ENCODE measurements at places on chromosomes 11 and 22.

- DNase-seq: no peak
Measured at GRCh38 chr22:43044290-43044712, 29.4 kb upstream of the PACSIN2 start.

DNA sequence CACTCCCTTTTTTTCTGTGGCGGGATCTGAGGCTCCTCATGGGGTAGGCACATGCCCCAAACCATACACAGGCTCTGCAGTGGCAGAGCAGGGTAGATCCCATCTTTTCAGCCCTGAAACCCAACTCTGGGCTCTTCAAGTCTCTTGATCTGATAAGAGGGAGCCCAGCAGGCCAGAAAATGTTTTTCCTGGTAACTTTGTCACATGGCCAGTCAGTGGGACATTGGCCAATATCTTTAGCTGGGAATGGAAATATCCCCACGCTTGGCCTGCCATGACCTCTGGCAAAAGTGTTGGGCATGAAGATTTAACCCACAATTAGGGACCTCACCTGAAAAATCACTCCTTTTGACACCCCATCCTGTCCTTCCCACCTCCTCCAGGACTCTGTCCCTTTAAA is 8.1 kb downstream of the INPP5J start:
- DNase-seq: no peak

DNA sequence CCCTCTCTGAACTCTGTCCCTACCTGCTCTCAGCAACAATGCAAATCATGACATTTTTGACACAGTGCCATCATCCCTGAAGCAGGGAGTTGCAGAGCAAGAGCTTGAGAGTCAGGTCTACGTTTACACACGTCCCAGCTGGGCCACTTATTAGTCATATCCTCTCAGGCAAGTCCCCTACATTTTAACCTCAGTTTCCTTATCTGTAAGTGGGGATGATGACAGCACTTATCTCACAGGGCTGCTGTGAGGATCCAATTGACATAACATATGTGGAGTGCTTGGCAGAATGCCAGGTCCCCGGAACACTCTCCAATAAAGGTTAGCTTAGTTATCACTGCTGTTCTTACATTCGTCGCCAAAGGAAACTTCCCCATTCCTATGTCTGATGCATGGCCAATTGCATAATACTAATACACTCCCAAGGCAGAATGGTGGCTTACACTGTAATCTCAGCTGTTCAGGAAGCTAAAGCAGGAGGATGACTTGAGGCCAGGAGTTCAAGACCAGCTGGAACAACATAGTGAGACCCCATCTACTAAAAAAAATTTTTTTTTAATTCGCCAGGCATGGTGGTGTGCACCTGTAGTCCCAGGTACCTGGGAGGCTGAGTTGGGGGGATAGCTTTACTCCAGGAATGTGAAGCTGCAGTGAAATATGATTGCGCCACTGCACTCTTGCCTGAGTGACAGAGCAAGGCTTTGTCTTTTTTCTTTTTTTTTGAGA is 16.6 kb downstream of the ASCC2 start:
- peak; percentile 69 for DNase-seq

DNA sequence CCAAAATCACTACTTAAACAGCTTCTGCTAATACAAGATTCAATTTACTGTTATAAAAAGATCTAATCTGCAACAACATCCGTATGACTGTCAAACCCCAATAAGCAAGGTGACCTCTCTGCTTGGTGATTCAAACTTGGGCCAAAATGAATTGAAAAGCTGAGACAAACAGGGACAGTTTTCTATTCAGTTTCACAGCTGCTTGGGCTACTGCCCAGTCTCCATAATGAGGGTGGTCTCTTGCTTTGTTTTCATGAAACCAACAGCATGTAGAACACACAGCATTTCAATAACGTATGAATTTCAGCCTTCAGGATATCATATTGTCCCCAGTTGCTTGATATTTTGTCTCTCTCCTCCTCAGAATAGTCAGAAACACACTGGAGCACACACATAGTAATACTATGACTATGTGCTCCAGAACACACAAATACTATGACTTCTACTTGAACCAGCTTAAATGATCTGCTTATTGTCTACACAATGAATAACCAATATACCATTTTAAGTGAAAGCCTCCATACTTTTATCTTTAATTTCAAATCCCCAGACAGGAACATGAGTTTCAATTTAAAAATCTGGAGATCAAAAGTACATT is 285.0 kb downstream of the TTC28 start:
- no peak for DNase-seq

DNA sequence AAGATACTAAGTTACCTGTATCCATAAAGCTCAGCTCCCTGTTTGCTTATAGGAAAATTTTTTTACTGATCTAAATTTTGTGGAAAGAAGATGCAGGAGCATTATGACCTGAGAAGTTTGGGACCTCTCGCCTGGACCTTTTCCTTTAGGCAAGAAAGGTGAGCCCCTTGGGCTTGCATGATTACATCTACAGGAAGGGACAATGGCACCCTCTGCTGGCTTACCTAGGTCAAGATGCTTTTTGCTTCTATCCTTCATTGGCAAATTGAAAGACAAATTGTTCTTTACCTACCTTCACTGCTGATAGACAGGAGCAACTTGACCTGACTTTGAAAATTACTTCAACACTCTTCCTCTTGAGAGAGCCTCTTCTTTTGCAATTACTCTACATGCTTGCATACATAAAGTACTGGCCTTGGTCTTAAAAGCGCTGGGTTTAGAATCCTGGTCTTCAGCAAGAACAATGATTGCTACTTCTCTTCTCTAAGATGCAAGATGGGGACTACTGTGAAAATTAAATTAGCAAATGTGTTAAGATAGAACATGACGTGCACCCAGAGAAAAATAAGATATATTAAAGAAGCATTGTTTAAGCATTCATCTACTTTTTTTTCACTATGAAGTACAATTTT is 147.2 kb downstream of the TRPC6 start:
- DNase-seq: no peak

DNA sequence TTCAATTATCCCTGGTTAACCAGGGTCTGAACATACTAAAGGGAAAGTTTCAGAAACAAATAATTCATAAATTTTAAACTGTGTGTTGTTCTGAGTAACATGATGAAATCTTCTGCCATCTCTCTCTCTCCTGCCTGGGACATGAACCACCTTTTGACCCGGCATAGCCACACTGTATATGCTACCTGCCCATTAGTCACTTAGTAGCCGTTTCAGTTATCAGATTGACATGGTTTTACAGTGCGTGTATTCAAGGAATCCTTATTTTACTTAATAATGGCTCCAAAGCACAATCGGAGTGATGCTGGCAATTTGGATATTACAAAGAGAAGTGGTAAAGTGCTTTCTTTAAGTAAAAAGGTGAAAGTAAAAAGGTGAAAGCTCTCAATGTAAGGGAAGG is 227.1 kb upstream of the CCDC179 start:
- DNase-seq: no peak

DNA sequence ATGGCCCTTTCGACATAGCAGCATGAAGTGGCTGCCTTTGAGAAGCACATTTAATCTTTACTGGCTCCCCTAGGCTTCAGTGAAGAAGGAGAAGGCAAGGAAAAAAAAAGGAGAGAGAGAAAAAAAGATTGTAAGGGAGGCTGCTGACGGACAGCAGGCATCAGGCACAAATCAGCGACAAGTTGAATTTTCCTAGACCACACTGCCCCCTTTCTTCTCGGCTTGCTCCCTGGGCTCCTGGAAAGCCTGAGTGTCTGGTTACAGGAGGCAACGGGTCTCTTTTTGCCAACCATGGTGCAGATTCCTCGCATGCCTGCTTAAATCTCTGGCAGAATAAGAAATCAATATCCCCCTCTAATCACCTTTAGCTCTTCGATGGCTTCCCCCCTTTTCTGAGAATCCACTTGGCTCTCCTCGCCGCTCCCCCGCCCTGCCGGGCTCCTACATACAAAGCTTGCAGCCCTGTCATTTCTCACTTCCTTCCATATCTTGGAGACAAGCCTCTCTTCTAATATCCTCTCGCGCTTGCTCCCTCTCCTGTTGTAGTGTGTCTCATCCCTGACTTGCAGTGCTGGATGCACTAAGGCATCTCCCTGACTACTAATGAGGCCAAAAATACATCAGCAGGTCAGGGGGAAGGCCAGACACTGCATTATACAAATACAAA is 14.3 kb downstream of the BLID start:
- no peak for DNase-seq

- DNase-seq: no peak
Measured at GRCh38 chr22:38718414-38718813, 12.7 kb downstream of the GTPBP1 start.
